CD4-positive, alpha-beta T cell treated with Interleukin-15 for 4 hours (primary cell): ENCODE measurements at places on chromosomes 5 and 9.

DNA sequence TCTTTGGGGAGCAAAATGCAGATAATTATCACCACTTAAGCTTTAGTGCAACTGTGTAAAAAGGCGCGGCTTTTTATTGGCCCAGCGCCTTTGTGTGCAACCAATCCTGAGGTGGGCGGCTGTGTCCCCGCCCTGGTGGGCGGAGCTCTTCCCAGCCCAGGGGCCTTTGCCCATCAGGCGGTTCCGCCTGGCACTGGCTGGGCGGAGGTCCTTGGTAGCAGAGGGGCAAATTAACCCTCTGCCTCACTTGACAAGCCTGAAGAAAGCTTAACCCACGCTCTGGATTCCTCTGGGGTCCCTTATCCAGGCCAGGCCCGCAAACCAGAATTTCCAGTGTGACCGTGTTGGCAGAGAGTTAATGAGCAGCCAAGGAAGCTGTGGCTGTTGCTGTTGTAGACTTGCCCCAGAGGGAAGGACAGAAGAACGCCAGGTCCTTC is 12.8 kb upstream of the NIPAL4 start:
- no peak for DNase-seq

GRCh38 chr9:99595796-99596195 is 225.9 kb upstream of the NR4A3 start:
- peak; percentile 6 for DNase-seq

DNA sequence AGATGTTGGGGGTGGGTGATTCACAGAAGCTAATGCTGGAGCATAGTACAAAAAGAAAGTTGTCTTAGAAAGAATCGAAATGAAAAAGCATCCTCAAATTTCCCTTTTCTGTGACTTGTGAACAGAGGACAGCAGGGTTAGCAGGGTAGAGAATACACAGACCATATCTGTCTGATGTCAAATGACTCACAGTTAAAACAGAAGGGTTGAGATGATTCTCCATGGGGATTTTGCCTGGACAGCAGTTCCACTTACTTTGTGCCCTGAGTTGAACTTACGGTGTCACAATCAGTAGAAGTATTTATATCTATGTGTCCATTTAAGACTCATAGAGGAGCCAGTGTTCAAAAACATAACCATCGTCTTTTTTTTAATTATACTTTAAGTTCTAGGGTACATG is 801.6 kb downstream of the KCTD16 start:
- DNase-seq, result no peak

DNA sequence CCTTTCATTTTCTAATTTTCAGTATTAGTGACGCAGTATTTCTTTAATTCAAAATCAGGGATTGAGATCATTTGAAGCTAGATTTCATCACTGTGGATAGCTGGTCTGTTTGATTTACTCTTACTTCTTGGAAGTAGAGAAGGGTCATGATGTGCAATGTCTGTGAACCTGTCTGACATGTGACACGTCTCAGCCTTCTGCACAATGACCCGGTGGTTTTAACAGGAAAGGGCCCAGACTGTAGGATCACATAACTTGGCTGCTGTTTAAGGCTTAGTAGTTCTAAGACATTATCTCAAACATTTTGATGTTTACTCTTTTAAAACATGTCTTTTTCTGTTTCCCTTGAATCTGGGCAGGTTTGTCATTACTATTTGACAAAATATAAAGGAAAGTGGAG is 823.3 kb upstream of the NUDT12 start:
- DNase-seq, result no peak

- DNase-seq, result no peak
Measured at GRCh38 chr9:80509358-80509757, 937.6 kb downstream of the TLE4 start.

DNA sequence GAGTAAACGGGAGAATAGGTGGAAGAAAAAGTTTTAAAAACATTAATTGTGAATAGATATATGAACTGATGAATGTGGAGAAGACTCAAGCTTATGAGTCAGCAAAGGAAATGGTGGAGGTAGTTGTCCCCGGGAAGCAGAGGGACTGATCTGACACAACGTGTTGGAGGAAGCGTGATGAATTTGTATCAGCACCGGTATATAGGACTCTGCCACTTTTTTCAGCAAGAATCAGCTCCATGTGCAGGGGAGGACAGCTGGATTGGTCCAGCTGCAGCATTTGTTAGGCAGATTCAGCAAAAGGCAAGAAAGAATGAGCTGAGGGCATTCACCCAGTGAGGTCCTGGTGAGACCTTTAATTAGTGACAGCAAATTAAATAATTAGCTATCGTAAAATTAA is 276.0 kb downstream of the TENT4A start:
- DNase-seq, result no peak

DNA sequence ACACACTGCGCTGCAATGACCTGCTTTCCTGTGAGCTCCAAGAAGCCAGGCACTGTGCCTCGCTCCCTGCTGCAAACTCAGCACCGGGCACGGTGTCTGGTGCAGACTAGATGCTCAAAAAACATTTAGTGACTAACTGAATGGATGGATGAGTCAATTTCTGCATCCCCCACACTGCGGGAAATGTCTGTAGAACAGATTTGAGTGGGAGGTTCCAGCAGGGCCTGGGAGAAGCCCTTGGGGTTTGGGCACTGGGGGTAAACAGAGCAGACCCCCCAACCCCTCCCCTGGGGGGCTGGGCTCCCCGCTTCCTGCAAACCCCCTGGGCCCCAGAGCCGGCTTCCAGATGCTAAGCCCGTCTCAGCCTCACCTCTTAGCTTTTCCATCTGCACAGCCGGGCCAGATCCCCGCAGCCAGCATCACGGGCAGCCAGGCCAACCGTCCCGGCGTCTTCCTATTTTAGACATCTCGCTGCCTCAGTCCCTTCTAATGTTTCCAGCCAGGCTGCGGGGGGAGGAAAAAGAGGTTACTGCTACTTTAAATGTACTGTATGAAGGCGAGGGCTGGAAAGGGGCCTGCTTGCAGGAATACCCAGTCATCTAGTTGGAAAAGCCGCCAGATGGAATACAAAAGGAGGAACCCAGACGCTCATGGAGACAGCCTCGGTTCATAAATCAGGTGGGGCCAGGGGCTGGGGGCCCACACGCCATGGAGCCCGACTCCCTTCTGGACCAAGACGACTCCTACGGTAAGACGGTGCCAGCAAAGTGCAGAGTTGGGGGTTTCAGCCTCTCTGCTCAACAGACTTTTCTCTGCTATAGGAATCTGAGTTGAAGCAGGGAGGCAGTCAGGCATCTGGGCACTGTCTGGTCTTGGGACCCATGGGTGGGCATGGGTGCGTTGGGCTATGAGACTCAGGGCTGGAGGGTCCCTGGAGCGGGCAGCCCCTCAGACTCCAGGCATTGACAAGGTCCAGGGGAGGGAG is 67.1 kb upstream of the GGTA1 start:
- DNase-seq, result no peak

- no peak for DNase-seq
Measured at GRCh38 chr9:105972466-105973204, 278.3 kb downstream of the TMEM38B start.
